ENCODE measurements at places on chromosomes 2 and 18.

DNA sequence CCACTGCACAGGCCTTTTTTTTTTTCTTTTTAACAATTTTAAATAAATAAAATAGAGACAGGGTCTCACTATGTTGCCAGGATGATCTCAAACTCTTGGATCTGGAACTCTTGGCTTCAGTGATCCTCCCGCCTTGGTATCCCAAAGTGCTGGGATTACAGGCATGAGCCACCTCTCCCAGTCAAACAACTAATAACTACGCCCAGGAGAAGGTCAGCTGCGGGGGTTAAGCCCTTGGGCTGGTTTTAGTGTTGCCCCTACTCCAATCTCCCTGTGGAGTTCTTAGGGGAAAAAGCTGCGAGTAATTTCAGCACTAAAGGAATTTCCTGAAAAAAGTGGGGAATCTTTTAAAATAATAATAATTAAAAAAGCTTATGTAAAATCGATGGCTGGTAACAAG lies 96.4 kb upstream of the XPO1 start:
- no peak for DNase-seq

DNA sequence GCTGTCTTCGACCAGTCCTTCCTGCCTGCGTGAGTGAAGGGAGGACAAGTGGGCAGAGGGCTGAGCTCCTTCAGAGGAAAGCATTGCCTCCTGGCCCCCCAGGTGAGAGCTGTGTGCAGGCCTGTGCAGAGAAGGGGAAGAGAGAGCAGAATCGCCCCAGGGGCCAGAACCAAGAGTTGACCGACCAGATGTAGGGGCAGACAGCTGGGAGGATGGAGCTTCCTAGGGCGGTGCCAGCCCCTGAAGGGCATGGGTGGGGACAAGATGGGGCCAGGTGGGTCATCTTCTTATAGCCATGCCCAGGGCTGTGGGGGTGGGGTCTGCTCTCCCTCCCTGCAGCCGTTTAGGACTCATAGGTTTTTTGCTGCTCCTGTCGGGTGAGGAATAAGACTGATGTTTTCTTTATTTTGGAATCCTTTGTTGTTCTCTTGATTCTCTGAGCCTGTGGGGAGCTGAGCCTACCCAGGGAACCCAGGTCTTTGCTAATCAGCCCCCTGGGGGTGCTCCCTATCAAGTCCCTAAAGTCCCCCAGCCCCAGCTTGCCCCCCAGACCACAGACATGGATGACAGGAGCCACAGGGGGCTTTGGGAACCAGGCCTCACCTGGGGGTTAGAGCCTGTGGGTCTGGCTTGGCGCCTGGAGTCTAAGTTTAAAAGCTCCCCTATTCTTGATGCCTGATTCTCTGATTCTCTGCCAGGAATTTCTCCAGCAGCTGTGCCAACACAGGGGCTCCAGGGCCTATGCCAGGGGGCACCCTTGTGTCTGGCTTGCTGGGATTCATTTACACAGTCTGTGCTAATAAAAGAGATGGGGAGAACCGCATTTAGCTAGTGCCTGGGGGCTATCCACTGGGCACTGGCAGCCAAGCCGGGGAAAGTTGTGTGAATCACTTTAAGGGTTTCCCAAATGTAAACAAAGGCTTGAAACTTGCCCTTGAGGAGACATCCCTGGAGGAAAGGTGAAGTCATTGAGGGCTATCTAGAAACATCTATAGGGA lies 9.3 kb upstream of the EFHD1 start:
- DNase-seq: no peak

DNA sequence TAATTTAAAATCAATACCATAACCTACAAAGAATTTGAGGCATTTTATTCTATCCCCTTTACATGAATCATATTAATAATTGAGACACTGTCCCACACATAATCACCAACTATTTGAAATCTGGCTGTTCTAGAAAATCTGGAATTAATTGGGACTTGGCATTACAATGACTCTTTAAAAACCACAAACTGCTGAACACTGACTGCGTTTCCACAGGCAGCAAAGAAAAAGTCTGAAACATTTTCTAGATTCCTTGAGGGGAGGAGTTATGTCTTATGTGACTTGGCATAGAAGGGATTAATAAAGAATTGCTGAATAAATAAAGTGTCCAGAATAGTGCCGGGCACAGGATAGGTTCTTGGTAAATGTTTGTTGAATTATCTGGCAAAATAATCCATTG lies 61.4 kb downstream of the GPR39 start:
- DNase-seq: no peak

- DNase-seq: no peak
Observed at GRCh38 chr2:102110171-102110570, 32.4 kb upstream of the IL1R1 start.

GRCh38 chr2:183243758-183244157 lies 119.5 kb downstream of the NUP35 start:
- DNase-seq: no peak

DNA sequence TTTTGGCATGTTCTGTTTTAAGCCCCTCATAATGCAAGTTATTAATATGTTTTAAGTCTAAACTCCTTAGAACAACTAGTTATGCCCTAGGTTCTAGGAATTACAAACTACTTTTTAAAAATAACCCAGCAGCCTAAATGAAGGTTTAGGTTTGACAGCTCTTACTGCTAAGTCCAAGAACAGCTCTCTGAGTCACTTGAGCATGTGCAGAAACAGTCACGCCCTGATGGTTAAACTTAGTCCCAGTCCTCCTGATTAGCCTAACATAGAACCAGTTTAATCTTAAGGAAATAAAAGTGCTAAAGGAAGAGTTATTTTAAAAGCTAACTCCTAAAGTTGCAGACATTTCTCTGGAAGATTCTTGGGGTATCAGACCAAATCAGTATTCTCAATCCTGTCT lies 72.5 kb downstream of the RMDN2 start:
- no peak for DNase-seq

- DNase-seq: no peak
Observed at GRCh38 chr2:238861766-238862315, 14.0 kb downstream of the TWIST2 start.

DNA sequence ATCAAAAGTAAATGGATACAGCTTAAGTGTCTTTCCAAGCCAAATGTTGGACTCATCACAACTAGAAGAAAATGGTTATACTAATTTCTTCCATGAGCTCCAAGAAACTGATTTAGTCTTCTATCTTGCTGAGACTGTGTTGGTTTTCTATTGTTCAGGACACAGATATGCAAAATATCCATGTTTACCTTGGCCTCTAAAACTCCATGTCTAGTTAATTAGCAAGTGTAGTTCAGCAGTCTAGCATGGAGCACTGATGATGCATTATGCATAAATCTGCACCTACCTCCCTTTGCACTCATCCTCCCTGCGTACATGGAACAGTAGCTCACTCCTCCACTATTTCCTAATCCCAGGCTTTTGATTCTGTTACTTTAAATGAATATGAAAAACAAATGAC lies 731.4 kb upstream of the CHAC2 start:
- DNase-seq: no peak

DNA sequence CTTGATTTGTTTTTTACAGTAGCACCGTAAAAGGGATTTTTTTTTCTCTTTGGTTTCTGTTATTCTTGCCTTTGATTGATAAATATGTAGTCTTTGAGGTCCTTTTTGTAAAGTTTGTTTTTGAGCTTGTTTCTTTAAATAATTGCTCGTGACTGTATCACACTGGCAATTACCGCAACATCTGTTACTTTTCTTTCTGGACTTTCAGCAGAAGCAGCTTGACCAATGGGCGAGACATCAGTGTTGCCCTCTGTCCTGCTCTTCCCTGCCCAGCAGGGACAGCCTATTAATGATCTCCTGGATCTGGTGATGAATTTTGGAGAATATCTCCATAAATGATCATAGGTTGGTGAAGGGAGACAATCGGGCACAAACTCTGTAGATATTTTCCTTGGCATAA lies 74.9 kb downstream of the TDRD15 start:
- DNase-seq: no peak

DNA sequence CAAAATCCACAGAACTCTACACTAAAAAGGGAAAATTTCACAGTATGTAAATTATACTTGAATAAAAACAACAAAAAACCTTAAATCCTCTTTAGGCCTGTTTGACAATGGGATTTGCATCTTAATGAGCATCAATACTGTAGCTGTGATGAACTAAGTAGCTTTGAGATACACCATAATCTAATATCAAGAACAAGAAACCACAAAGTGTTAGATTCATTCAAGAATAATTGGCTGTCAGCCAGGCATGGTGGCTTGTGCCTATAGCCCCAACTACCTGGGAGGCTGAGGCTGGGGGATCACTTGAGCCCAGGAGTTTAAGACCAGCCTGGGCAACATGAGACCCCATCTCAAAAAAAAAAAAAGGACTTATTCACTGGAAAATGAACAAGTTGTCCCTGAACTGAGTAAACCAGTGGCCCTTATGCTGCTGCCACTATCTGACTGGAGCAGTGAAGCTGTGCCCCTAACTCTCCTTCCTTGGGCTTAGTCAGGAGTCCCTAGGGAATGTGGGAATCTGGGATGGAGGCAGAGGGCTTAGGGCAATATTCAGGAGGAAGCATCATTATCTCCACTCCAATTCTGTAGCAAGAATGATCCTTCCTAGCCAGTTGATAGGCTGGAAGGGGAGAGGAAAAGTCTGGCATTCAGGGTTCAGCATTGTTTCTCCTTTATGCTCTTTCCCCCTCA lies 88.5 kb downstream of the PRKCE start:
- DNase-seq: peak; percentile 75

GRCh38 chr2:10159581-10160131 lies 37.1 kb downstream of the RRM2 start:
- no peak for DNase-seq

- no peak for DNase-seq
Observed at GRCh38 chr2:147030966-147031720, 813.7 kb upstream of the ACVR2A start.

GRCh38 chr2:86350751-86351150 lies 13.3 kb upstream of the REEP1 start:
- DNase-seq: no peak

DNA sequence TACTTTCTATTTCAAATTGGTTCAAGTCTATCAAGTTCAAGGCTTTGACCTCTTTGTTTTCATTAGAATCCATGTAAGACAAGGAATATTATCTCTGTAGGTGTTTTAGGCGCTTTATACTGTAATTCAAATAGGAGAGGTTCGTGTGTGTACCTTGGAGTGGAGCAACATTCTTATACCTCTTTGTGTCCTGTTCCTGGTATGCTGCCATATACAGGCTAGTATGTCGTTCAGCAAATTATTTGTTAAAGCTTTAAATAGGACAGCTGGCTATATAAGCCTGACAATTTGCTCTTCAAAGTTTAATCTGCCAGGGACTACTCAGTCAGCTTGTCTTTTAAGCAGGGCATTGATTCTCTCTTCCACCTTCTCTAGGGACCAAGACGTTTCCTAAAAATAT lies 31.1 kb upstream of the SPAG16 start:
- DNase-seq: no peak

GRCh38 chr2:120466704-120467054 lies 120.7 kb downstream of the INHBB start:
- DNase-seq: no peak

GRCh38 chr2:188512456-188512855 lies 220.8 kb downstream of the GULP1 start:
- DNase-seq: peak; percentile 76

GRCh38 chr2:239606741-239607516 lies 206.1 kb upstream of the HDAC4 start:
- no peak for DNase-seq

GRCh38 chr2:85660725-85661124 lies 7.3 kb downstream of the SFTPB start:
- DNase-seq: no peak

- no peak for DNase-seq
Observed at GRCh38 chr2:9334761-9335160, 88.6 kb downstream of the ITGB1BP1 start.

GRCh38 chr2:151051574-151052220 lies 210.0 kb downstream of the RBM43 start:
- peak; percentile 78 for DNase-seq

- no peak for DNase-seq
Observed at GRCh38 chr18:3110034-3110752, 97.2 kb upstream of the LPIN2 start.

DNA sequence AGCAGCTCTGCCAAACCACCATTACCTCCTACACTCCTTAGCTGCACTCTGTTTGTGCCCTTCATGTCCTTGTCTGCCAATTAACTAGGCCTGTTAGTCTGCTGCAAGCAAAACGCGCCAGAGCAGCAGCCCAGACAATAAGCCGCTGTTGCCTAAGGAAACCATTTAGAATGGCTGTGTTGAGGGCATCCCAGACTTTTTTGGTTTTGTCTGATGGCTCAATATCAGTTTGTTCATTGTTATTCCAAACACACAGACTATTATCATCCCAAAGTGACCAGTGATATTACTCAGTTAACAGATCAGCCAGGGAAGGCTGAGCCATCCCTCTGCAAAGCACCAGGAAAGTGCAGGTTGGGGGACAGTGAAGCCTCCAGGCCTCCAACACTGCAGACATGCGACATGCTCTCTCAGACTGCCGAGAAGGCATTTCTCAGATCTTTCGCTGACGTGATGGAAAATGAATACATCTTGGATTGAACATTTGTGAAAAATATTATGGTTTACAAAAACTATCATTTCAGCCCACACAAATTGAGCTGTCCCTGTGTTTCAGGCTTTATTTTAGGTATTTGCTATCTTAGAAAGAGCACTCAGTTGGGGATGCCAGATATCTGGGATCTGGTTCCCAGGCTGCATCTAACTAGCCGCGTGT lies 182.0 kb upstream of the HNRNPA3 start:
- peak; percentile 7 for DNase-seq

GRCh38 chr18:50192995-50193795 lies 1.8 kb downstream of the MYO5B start:
- DNase-seq: no peak

DNA sequence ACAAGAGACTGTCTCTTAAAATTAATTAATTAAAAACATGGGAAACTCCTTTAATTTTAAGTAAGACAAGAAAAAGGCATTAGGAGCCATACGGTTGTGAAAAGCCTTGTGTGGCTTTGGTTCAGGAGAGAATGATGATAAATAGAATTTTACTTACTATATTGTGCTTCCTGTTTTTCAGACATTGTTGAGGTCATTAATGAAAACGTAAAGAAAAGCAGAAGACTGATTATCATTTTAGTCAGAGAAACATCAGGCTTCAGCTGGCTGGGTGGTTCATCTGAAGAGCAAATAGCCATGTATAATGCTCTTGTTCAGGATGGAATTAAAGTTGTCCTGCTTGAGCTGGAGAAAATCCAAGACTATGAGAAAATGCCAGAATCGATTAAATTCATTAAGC lies 10.7 kb upstream of the IL1RL2 start:
- DNase-seq: no peak

- no peak for DNase-seq
Observed at GRCh38 chr2:98356729-98357128, 10.5 kb downstream of the CNGA3 start.

GRCh38 chr18:46639386-46639785 lies 17.6 kb downstream of the LOXHD1 start:
- DNase-seq: no peak

GRCh38 chr2:199677881-199678280 lies 173.1 kb downstream of the FTCDNL1 start:
- no peak for DNase-seq

GRCh38 chr18:7492385-7492784 lies 74.7 kb upstream of the PTPRM start:
- no peak for DNase-seq
